Stimulated activated CD8-positive, alpha-beta memory T cell treated with anti-CD3 and anti-CD28 coated beads, Interleukin-7, amount 100 ng/mL, for 4 hours (primary cell): ENCODE measurements at places on chromosomes 16 and 17.
A peak's percentile ranks its signal among the peaks of the same experiment; 100 is the strongest.

GRCh38 chr17:8273884-8274444 lies 14.5 kb upstream of the RANGRF start:
- no peak for DNase-seq

DNA sequence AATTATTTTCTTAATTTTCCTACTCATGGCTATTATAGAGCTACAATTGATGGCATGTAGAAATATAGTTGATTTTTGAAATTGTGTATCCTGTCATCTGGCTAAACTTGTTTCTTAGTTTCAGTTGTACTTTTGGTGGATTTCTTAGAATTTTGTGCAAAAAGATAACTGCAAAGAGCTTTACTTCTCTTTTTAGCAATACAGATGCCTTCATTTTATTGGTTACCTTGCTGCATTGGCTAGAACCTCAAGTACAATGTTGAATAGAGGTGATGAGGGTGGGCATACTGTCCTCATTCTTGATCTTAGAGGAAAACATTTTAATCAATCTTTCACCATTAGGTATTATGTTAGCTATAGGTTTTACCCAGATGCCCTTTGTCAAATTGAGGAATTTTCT lies 67.9 kb downstream of the METRNL start:
- DNase-seq, result no peak

- peak; percentile 52 for DNase-seq
Observed at GRCh38 chr17:75130632-75131277, 787 bp downstream of the NT5C start.

DNA sequence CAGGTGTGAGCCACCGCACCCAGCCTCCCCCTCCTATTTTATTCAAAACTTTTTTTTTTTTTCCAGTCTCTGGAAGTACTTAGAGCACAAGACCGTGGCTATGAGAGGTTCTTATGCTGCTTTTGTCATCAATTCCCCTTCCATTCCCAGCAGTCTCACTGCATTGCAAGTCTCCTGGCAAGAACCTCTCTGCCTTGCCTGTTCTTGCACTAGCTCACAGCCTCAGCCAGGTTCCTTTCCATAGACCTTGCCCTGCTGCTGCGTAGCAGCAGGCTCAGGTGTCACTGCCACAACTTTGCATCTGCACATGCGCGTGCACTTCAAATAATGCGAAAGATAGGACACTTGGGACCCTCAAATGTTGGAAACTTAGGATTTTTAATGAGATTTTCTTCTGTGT lies 15.6 kb downstream of the ATP6V0A1 start:
- DNase-seq, result no peak

DNA sequence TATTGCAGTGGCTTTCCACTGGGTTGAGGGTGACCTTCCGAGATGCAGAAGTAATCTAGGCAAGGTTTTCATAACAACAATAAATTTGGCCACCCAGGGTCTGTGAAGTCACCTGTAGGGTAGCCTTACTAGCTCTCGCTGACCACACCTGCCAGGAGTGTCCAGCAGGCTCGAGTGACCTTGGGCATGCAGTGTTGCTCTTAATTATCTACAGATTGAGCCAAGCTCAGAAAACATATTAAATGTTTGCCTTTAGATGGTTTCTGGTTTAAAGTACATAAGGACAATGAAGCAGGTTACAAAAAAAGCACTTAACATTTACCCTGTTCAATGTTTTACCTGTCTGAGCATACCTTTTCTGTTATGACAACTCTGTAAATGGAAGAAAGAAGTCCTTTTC lies 1.8 kb downstream of the TBC1D24 start:
- DNase-seq, result no peak

DNA sequence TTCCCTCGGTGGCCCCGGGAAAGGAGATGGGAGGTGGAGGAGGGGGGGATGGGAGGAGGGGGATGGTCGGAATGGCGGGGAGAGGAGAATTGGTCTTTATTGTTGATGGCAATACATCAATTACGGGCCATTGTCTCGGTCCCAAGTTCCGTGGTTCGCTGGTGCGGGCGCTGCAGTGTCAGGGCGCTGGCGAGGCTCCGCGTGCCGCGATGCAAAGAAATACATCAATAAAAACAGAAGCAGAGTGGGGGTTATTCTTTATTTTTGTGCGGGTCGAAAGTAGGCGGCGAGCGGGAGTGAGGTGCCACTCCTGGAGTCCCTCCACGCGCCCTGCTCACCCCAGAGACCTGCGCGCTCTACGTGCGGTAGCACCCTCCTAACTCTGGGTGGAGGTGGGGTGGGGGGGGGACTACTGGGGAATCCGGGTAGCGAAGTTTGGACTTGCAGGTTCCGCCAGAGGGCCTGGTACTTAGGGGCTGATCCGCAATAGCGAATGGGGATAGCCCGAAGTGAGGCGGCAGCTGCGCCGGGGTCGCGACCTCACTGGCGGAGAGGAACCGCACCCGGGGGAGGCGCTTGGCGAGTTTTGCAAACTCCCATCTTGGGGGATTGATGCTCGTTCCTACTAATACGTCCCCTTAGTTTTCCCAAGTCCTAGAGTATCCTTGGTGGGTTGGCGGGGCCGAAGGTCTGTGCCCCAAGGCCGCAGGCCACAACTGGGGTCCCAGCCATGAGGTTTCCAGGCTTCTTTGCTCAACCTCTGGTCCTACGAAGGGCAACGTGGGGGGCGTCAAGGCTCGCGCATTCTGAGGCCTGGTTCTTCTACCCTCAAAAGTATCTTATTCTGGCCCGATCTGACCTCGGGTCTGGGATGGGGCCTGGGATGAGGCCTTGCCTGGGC lies 3.5 kb upstream of the SALL1 start:
- DNase-seq, result no peak

DNA sequence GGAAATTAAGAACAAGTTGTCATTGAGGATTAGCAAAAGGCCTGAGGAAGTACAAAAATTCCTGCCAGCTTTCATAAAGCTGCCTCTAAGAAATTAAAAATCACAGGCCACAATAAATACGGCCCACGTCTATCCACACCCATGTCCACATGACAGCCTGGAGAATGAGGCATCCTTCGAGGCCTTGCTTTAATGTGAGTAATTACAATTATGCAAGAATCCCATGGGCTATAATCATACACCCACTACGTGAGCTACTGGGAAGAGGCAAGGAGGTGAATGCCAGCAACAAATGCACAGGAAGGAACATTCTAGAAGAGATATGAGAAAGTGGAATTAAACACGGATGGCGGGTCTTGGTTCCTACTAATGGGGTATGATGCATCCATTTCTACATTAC lies 65.4 kb upstream of the ZFHX3 start:
- DNase-seq, result no peak
